Osteocyte (in vitro differentiated cells): ENCODE measurements at places on chromosomes 16 and 17. TPM values are rescaled to one million over a fixed set of nuclear protein-coding genes. Genes with fewer than 3 reads are reported as not detected.

The ADGRG3 gene
- not detected in 2 replicates for total RNA-seq

The PRDM7 gene
- total RNA-seq, result not detected in 2 replicates

The PERCC1 gene
- total RNA-seq, result not detected in 2 replicates

DNA sequence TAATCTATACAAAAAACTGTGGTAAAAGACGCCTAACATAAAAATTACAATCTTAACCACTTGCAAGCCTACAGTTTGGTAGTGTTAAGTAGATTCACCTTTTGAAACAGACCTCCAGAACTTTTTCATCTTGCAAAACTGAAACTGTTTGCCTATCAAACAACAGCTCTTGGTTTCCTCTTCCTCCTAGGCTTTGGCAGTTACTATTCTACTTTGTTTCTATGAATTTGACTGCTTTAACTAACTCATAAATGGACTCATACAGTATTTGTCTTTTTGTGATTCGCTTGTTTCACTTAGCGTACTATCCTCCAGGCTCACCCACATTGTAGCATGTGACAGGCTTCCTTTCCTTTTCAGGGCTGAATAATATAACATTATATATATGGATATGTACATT is 97.0 kb downstream of the PRKCA start:
- DNase-seq, result no peak

The SLC35G6 gene
- total RNA-seq, result not detected in 2 replicates

The UTS2R gene
- total RNA-seq, result not detected in 2 replicates

The CRYBA1 gene
- total RNA-seq, result not detected in 2 replicates

- DNase-seq, result no peak
Measured at GRCh38 chr16:58815181-58815888, 81.2 kb upstream of the GOT2 start.

The TLCD3B gene
- total RNA-seq, result 0.32 and 0.52 TPM in 2 replicates

GRCh38 chr17:7959503-7960253 is 27.7 kb downstream of the CNTROB start:
- DNase-seq, result no peak

The ZNF75A gene
- total RNA-seq, result 24.2 and 26.2 TPM in 2 replicates

DNA sequence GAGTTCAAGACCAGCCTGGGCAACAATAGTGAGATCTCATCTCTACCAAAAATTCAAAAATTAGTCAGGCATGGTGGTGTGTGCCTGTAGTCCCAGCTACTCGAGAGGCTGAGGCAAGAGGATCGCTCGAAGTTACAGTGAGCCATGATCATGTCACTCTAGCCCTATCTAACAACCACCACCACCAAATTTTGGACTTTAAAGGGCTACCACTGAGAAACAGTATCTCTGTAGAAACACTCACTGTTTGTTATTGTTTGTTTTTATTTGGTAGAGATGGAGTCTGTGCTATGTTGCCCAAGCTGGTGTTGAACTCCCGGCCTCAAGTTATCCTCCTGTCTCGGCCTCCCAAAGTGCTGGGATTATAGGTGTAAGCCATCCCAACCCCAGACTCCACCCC is 1.3 kb upstream of the UBALD2 start:
- no peak for DNase-seq

DNA sequence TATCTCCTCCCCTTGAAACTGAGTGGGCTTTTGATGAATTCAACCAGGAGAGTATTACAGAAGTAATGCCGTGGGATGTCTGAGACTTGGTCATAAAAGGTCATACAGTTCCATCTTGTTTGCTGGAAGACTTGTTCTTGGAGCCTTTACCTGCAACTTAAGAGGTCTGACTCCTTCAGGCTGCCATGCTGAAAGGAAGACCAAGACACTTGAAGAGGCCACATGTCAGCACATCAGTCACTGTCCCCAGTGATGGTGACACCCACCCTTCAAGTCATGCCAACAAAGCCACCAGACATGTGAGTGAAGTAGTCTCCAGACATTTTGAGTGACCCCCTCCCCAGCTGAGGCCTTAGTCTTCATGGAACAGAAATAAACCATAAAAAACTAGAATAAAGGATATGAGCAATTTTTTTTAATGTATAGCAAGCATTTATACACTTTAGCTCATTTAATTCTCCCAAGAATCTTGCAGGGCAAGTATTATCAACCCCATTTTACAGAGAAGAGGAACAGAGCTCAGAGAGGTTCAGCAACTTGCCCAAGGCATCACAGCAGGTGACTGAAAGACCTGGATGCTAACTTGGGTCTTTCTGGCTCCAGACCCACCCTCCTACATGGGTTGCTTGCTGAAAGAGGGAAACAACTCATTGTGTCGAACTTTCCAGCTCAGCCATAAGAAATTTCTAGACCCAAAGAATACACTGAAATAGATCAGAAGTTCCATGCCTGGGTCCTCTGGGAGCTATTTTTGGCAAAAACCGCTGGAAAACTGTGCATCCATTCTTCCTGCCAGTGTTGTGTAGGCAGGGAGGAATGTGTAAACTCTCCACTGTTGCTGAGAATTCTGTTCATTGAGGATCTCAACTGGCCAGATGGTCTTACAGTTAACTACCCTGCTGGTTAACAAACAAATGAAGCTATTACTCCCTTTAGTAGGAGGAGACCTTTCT is 38.1 kb downstream of the SOCS1 start:
- DNase-seq, result no peak

DNA sequence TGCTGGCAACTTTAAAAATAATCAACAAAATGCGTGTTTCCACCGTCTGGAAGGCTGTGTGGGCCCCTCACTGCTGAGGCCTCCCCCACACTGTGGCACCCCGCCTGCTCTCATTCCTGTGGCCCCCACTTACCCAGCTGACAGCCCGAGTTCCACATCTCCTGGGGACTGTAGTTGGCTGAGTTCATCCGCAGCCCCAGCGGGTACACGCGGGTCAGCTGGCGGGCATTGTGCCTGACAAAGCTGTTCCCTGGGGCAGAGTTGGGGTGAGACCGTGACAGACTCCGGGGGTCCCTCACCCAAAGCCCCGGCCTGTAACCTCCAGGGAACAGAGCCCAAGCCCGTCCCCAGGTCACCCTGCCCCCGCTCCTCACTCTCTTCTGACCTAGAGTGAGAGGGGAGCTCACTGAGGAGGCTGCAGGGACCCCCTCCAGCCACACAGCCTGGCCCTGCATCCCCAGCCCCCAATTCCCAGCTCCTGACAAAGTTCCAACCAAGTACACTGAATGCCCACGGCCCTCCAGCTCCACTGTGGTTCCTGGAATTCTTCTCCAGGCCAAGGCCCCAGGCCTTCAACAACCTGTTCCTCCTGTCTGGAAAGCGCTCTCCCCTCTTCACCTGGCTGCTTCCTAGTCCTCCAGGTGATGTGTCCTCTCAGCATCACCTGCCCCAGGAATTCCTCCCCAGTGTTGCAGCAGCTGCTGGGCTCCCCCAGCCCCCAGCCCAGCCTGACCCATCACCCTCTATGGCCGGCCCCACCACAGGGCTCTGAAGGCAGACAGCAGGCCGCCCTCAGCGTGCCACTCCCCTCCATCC is 18.0 kb downstream of the PLCD3 start:
- no peak for DNase-seq

- no peak for DNase-seq
Measured at GRCh38 chr17:55433029-55433628, 11.5 kb upstream of the MMD start.

- DNase-seq, result no peak
Measured at GRCh38 chr17:50326831-50327364, 19.0 kb upstream of the XYLT2 start.

DNA sequence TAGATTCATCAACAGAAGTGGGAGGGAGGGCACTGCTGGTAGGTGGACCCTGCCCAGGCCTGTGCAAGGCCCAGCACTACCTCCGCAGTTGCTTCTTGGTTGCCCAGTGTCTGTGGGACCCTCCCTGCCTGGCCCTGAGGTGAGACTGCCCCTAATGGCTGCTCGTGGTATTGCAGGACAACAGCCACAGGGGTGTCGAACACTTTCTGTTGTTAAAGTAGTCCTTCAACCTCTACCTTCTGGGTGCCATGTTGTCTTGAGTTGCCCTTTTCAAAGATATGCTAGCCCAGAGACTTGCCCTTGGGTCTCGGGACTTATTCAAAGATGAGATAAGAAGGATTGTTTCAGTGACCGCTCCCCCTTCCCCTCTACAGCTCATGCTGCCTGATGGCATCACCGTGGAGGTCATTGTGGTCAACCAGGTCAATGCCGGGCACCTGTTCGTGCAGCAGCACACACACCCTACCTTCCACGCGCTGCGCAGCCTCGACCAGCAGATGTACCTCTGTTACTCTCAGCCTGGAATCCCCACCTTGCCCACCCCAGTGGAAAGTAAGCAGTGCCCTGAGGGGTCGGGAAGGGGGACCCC is 29.1 kb downstream of the AKAP1 start:
- no peak for DNase-seq

DNA sequence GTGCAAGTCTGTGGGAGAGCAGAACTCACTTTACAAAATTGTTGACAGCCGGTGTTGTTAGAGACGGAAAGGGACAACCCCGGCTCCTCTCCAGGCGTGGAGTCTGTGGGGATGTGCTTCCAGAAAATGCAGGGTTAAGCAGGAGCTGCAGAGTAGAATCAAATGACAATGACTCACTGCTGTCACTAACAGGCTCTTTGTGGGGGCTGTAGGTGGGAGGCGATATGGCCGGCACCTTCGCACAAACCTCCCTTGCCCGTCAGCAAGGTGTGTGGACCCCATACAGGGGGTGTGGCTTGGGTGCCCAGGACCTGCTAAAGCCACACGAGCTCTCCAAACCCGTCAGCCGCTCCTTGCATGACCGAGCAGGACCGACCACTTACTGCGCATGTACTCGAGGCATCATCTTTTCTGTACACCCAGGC is 5.8 kb downstream of the PDK2 start:
- no peak for DNase-seq

The GNAO1 gene
- total RNA-seq, result 0.56 and 0.65 TPM in 2 replicates

DNA sequence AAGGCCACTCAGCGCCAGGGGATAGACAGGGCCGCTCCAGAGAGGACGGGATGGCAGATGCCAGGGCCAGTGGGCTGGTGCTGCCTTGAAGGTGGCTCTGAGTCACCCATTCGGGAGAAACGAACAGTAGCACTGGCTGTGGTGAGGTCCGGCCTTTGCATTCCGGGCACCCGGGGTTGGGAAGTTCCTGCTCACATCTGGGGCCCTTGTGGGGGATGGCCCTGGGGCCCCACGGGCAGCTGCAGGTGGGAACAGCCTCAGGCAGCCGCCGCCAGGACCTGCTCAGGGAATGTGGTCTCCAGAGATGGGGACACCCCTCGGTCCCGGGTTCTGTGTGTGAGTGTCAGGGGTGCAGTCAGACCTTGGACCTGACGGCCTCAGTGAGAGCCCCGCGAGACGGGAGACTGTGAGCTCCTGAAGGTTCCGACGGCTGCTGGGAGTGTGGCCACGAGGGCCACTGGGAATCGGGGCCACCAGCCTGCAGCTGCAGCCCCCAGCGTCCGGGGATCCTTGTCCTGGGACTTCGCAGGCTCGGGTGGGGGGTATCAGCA is 1.4 kb downstream of the CBFA2T3 start:
- DNase-seq, result no peak

DNA sequence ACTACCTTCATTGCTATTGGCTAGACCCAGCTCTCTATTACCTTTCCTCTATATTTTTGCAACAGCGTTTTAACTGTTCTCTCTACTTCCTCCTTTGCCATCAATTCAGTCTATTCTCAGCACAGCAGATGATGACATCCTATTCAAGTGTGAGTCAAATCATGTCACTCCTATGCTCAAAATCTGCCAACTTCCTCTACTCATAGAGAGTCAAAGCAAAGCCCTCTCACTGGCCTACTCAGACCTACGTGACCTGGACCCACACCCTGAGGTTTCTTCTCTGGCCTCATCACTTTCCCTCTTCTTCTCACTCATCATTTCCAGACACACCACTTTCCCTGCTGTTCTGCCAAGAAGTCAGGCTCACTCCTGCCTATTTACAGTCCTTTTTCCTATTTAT is 289.0 kb upstream of the AXIN2 start:
- no peak for DNase-seq

DNA sequence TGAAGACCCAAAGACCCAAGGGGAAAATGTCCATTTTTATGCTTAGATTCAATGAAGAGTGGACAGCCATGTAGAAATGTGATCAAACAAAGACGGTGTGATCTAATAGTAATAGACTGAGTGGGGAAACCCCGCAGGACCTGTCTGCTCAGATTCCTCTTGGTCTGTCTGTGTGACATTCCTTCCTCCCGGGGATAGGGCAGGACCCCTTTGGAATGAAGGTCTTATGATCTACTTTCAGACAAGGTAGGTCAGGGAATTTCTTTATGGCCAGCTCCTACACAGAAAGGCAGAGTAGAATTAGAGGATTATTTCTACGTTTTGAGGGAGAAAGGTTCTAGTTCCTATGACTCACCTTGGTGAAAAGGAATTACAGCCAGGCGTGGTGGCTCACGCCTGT is 267.6 kb downstream of the STX8 start:
- no peak for DNase-seq

The IFI35 gene
- 34.4 and 41.6 TPM in 2 replicates for total RNA-seq

The MRPL10 gene
- 41.0 and 41.8 TPM in 2 replicates for total RNA-seq

DNA sequence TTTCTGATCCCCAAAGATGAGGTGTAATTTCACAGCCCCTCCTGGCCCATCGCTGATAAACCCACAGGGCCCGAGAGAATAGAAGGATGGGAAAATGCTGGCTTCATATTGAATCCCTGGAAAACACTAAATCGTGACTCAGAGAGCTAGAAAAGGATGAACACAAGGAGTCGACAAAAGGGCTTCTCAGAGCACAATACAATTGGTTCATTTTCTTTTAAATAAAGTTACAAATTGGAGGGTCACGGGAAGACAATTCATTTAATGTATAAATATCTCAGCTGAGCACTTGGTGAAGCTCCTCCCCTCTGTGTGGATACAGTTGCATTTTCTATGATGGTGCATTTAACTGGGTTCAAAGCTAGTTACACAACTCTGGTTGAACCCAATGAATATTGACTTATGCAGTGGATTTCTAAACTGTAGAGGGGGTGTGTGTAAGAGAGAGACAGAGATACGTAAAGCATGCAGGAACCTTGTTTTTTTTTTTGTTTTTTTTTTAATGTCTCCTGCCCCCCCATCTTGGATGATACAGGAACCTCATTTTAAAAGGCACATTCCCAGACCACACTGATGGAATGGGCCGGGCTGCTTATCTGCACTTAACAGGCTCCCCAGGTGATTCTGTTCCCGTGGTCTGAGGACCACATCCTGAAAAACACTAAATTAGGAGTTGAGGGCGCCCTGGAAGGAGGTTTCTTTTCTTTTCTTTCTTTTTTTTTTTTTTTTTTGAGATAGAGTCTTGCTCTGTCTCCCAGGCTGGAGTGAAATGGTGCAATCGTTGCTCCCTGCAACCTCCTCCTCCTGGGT is 14.1 kb downstream of the TTYH2 start:
- no peak for DNase-seq

The TPSD1 gene
- not detected in 2 replicates for total RNA-seq

- DNase-seq, result no peak
Measured at GRCh38 chr17:2084036-2084765, 29.3 kb downstream of the HIC1 start.

- no peak for DNase-seq
Measured at GRCh38 chr17:31495022-31495885, 103.8 kb downstream of the RAB11FIP4 start.

- DNase-seq, result no peak
Measured at GRCh38 chr17:77894126-77894956, 64.2 kb upstream of the TNRC6C start.

DNA sequence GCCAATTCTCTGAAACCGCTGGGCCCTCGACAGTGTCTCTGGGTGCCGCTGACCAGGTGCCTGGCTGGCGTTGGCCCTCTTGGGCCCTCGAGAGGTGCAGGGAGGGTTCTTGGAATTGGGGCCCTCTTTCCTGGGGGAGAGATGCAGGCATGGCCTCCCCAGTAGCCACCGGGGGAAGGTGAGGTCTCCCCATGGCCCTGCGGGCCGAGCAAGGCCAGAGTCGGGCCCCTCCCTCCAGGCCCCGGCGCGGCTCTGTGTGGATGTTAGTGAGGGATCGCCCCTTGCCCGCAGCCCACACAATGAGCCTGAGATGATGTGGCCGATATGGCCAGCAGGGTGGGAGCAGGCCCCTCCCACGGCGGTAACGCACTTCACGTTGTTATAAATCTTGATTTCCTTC is 23.1 kb upstream of the C1QTNF8 start:
- no peak for DNase-seq
